ENCODE measurements at places on chromosomes 1 and 21. TPM values are rescaled to one million over a fixed set of nuclear protein-coding genes. Genes with fewer than 3 reads are reported as not detected.

Gene ESRRG
- not detected for total RNA-seq

Gene NEK2
- 17.2 TPM for total RNA-seq

Gene GUCA2A
- total RNA-seq: not detected

Gene HJV
- not detected for total RNA-seq

Gene PFKFB2
- total RNA-seq: 3.6 TPM

Gene GREM2
- not detected for total RNA-seq

Gene KRTAP13-2
- not detected for total RNA-seq

Gene DMRTA2
- not detected for total RNA-seq

Gene ZNF648
- total RNA-seq: not detected

Gene TEDDM1
- not detected for total RNA-seq

Gene CHODL
- total RNA-seq: 0.13 TPM

Gene AMIGO1
- total RNA-seq: 2.6 TPM

Gene CD101
- not detected for total RNA-seq

Gene DENND2D
- total RNA-seq: 232 TPM

Gene UBXN10
- 0.78 TPM for total RNA-seq

Gene KTI12
- total RNA-seq: 17.9 TPM

Gene CFHR2
- not detected for total RNA-seq

Gene SPRR2E
- total RNA-seq: not detected

Gene MPZ
- total RNA-seq: 2.6 TPM

Gene CACNA1S
- total RNA-seq: not detected

Gene LCE2B
- not detected for total RNA-seq

Gene RGS18
- total RNA-seq: 0.55 TPM

Gene FAM177B
- total RNA-seq: not detected

Gene BECN2
- not detected for total RNA-seq

Gene ABL2
- 7.8 TPM for total RNA-seq

Gene DYNLT5
- not detected for total RNA-seq

Gene MYBPH
- total RNA-seq: not detected

Gene LAD1
- total RNA-seq: not detected

Gene FLG2
- not detected for total RNA-seq

Gene TMPRSS15
- not detected for total RNA-seq

Gene CA14
- total RNA-seq: not detected

Gene HAO2
- total RNA-seq: not detected

Gene C8B
- total RNA-seq: not detected

Gene NOS1AP
- 0.04 TPM for total RNA-seq
